ENCODE measurements at places on chromosomes 4 and X.

- DNase-seq, result no peak
These were observed 553.8 kb upstream of the GNPDA2 start for GRCh38 chr4:45280121-45280520.

- DNase-seq, result no peak
These were observed 99.7 kb downstream of the MMRN1 start for GRCh38 chr4:89994176-89994873.

DNA sequence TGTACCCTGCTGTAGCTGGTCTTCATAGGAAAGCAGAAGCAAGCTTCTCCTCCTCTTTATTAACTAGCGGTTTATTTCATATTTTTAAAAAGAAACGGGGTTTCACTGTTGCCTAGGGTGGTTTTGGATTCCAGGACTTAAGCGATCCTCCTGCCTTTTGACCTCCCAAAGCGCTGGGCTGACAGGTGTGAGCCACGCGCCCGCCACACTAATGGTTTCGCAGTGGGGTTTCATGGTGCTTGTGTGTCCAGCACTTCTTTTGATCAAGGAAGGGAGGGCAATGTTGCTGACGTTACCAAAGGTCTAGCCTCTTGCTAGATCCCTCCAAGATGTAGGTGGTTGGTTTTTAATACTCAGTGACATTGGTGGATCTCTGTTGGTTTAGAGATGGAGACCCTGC is 1.4 kb downstream of the MAEA start:
- DNase-seq, result no peak

GRCh38 chr4:14877246-14878225 is 124.7 kb upstream of the CPEB2 start:
- no peak for DNase-seq

All from stimulated activated CD8-positive, alpha-beta memory T cell treated with anti-CD3 and anti-CD28 coated beads, Interleukin-15, amount 100 ng/mL, for 4 hours (primary cell).